ENCODE measurements at places on chromosomes 2 and 18. TPM values are rescaled to one million over a fixed set of nuclear protein-coding genes. Genes with fewer than 3 reads are reported as not detected.
A peak's percentile ranks its signal among the peaks of the same experiment; 100 is the strongest.

- no peak for DNase-seq
Observed at GRCh38 chr2:224286923-224287322, 115.0 kb downstream of the FAM124B start.

DNA sequence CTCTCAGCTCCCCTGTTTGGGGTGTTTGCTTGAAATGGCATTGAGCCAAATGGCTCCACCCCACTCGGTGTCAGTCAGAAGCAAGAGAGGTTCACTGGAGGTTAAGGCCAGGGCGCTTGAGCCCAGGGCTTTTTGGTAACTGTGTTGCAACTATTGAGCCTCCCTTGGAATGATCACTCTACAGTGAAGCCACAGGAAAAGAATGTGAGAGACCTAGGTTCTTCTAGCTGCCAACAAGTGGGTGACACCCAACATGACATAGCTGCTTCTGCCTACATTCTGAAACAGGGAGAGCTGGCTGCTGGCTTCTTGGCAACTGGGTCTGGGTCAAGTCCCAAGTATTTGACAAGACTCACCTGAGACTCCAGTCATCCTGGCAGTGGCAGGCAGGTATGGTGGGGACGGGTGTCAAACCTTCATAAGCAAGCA is 7.1 kb upstream of the GRHL1 start:
- no peak for DNase-seq

DNA sequence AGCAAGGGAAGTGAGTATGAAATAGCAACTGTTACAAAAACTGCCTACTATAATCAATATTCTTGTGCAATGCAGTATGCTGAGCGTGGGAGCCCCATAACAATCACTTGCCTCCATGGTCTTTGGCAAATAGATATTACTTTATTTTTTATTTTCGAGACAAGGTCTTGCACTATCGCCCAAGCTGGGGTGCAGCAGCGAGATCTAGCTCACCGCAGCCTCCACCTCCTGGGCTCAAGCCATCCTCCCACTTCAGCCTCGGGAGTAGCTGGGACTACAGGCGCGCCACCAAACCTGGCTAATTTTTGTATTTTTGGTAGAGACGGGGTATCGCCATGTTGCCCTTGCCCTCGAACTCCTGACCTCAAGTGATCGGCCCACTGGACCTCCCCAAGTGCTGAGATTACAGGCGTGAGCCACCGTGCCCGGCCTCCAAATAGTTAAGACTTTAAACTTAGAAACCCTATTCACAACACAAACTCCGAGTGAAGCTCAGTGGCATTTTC is 1.2 kb upstream of the CCNT2 start:
- DNase-seq: peak; percentile 52

GRCh38 chr2:30800159-30800558 is 7.1 kb downstream of the CAPN13 start:
- no peak for DNase-seq

Gene ANKAR
- total RNA-seq: 4.8 TPM

GRCh38 chr2:72999729-73000725 is 71.5 kb downstream of the SFXN5 start:
- no peak for DNase-seq

DNA sequence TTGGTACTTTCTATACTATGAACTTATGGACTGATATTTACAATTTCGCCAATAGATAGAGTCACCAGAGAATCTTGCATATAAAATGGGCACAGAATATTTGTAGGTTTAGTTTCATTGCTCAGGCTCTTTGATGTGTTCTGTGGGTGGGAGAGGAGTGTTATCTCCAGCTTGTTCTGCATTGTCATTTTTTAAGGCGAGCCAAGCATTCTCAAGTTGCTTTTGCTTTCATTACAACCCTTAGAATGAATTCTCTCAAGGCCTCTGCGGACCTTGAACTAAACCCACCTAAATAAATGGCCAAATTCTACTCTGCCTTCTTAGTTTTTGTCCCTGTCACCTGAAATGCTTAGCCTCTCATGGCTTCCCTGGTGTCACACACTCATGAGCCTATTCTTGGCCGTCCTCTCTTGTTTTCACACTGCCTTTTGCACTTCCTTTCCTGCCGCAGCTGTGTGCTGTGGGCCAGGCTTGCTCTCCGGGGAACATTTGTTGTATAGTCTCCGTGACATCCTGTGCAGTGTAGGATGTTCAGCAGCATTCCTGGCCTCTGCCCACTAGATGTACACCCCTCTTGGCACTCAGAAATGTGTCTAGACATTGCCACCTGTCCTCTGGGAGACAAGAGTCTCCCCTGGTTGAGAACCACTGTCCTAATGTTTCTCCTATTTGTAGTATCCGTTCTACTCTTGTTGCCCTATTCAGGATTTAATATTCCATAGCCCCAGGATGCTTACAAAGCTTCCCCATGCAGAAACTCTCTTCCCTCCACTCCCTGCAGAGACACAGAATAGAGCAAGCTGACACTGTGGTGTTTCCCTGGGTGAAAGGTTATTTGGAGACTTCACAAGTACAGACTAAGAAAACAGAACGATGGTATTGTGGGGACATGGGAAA is 255.6 kb downstream of the PTPRM start:
- DNase-seq: no peak

DNA sequence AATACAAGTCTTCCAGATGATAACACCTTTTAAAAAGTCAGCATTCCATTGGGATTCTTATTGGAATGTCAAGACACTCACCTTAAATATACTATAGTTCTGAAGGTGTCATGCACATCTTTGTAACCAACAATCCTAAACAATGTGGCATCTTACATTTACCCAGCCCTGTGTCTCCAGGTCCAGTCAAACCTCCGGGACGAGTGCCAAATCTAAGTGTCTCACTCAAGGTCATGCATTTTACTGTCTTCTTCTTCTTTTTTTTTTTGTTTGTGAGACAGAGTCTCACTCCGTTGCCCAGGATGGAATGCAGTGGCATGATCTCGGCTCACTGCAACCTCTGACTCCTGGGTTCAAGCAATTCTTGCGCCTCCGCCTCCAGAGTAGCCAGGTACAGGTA is 206.9 kb upstream of the FAM98A start:
- DNase-seq: no peak

Gene MREG
- 16.2 TPM for total RNA-seq

Gene NFE2L2
- 58.9 TPM for total RNA-seq

DNA sequence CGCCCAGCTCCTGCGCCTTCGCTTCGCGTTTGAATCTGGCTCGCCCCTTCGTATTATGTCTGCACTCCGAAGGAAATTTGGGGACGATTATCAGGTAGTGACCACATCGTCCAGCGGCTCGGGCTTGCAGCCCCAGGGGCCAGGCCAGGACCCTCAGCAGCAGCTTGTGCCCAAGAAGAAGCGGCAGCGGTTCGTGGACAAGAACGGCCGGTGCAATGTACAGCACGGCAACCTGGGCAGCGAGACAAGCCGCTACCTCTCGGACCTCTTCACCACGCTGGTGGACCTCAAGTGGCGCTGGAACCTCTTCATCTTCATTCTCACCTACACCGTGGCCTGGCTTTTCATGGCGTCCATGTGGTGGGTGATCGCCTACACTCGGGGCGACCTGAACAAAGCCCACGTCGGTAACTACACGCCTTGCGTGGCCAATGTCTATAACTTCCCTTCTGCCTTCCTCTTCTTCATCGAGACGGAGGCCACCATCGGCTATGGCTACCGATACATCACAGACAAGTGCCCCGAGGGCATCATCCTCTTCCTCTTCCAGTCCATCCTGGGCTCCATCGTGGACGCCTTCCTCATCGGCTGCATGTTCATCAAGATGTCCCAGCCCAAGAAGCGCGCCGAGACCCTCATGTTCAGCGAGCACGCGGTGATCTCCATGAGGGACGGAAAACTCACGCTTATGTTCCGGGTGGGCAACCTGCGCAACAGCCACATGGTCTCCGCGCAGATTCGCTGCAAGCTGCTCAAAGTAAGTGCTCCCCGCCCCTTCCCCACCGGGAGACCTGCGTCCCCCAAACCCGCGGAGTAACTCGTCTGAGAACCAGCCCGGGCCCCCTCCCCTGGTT is 453 bp downstream of the KCNJ3 start:
- no peak for DNase-seq

GRCh38 chr18:75727456-75727855 is 300.0 kb upstream of the SMIM21 start:
- DNase-seq: peak; percentile 42

Gene HTR2B
- total RNA-seq: not detected

Gene RASGRP3
- 15.2 TPM for total RNA-seq

Gene ARHGAP15
- total RNA-seq: 101 TPM

GRCh38 chr2:147374423-147374811 is 470.4 kb upstream of the ACVR2A start:
- no peak for DNase-seq

GRCh38 chr2:237980751-237981150 is 13.9 kb downstream of the UBE2F start:
- DNase-seq: no peak

Gene NGEF
- total RNA-seq: not detected

- peak; percentile 44 for DNase-seq
Observed at GRCh38 chr2:76197842-76198448, 487.2 kb upstream of the GCFC2 start.

- DNase-seq: no peak
Observed at GRCh38 chr2:237254369-237254861, 159.5 kb downstream of the COL6A3 start.

Gene UGT1A4
- total RNA-seq: not detected

GRCh38 chr2:146267093-146267492 is 1577.7 kb upstream of the ACVR2A start:
- DNase-seq: no peak

DNA sequence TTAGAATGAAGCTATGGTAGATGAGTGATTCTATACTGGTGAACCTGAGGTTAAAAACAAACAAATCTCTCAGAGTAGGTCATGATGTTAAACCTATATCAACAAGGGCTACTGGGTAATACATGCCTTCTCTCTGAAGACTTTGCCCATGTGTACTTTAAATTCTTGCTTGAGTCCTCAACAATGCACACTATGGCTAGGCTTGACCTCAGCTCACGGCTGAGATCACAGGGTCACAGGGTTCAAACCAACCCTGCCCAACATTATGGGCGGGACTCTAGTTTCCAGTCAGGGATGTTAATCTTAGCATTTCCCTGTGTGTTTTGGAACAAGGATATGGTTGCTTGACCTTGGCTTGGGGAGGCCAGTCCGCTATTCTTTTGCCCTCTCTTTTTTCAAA is 7.7 kb downstream of the CD28 start:
- no peak for DNase-seq

DNA sequence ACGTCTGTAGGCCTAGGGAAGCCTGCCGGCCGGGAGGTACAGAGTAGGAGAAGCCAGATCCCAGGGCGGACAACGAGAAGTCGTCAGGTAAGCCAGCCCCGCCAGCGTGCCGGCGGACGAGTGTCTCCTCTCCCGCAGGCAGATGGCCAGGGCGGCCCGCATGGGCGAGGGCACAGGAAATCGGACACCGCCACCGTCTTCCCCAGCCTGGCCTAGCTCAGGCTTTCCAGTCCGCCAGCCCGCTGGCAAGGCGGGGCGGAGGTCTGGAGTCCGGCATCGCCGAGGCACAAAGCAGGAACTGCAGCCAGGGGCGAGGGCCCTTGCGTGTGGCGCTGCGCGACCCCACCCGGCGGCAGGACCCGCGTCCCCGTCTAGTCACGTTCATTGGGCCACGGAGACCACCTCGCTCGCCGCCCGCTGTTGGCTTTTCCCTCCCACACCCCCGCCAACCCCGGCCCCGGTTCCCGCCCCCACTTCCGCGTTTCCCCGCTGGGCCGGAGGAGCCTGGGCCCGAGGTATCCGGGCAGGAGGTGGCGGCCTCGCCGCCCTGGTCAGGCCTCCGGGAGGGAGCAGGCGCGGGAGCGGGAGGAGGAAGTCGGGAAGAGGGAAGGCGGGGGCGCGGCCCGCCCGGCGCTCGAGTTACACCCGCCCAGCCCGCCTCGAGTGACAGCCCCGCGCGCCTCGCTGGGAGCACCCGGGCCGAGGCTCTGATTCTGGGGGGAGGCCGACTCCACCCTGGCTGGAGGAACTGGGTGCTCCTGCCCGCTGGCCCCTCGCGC is at the start of gene GPD2:
Gene GPD2 (plus strand): TSS at position 662 of the 779 bp plus-strand sequence. CDS start 39,727 bp downstream, outside the sequence.
- DNase-seq: peak; percentile 67

GRCh38 chr2:96491860-96492497 is 13.2 kb downstream of the NEURL3 start:
- DNase-seq: no peak

- DNase-seq: no peak
Observed at GRCh38 chr18:74945774-74946545, 263.0 kb downstream of the PTGR3 start.

- DNase-seq: no peak
Observed at GRCh38 chr2:18154259-18154658, 275.8 kb downstream of the KCNS3 start.

GRCh38 chr2:125634662-125635061 is 1021.3 kb upstream of the GYPC start:
- DNase-seq: no peak

Gene MC4R
- not detected for total RNA-seq

Gene TNS1
- 1.4 TPM for total RNA-seq

GRCh38 chr18:37298816-37299215 is 266.8 kb downstream of the CELF4 start:
- no peak for DNase-seq
